ENCODE measurements at places on chromosomes 6 and 20.
A peak's percentile ranks its signal among the peaks of the same experiment; 100 is the strongest.

DNA sequence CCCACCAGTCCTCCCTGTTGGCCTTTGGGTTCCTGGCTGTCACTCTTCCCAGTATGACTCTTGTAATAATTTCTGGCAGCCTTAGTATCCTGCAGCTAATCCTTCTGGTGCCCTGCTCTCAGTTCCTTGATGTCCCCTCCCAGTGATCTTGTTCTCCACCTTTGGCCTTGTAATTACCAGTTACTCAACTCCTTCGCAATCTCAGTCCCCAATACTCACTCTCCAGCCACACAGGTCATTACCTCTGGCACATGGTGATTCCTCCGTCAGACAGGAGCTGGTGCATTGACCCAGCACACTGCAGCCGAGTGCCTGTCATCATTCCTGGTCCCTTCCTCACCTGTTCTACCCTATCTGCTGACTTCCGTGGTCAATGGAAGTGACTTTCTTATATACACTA lies 101.4 kb downstream of the FAM120B start:
- no peak for DNase-seq

- DNase-seq: no peak
These were observed 36.2 kb upstream of the DSP start for GRCh38 chr6:7505189-7505699.

DNA sequence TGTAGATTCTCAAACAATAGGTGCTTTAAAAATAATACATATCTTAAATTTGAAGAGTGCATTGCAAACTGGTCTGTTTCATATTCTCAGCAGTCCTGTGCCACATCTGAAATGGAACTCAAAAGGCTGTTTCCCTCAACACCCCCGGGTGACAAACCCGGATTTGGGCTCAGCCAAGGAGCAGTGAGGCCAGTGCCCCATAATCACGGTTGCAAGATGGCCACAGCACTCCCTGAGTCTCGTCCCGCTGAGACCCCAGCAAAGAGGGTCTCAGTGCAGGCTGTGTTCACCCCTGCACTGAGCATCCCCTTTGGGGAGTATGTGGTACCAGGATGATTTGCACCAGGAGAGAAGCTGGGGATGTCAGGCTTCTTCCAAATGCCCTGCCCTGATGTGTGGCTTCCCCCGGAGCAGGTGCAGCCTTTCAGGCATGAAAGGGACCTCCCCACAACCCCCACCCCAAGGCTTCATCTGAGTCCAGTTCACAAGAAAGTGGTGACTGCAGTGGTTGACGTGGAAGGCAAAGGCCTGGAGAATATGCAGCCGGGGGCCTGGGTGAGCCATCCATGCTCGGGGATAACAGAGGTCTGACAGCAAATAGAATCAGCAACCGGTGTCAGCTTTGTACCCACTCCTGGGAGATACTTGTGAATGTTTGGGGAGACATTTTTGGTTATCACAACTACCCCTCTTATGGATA lies 202.9 kb downstream of the SYNDIG1 start:
- DNase-seq: no peak

- no peak for DNase-seq
These were observed 16.8 kb downstream of the FKBP1A start for GRCh38 chr20:1376007-1376406.

DNA sequence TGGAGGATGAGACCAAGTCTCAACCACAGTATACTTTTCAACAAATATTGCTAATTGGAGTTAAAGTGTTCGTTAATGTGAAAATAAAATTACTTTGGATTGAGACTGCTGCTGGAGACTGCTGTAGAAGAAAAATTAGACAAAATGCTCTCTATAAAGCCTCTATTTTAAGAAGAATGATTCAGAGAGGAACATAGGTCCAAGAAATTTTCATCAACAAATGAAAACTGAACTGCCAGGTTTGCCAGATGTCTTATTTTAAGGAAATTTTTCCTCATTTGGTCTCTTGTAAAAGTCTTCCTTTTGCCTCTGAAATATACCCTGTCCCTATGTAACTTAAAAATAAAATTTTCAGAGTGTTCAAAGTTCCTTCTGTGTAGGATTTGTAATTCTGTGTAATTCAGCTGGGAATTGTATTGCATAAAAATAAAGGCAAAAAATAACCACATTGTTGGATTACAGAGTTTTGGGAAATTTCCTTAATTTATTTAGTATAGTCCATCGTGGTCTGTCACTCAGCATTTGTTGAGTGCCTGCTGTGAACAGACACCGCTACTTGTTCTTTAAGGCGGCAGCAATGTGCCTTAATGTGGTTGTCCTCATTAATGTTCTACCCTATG lies 27.4 kb downstream of the ANKS1A start:
- DNase-seq: no peak

GRCh38 chr6:159249128-159249527 lies 79.9 kb downstream of the FNDC1 start:
- DNase-seq: no peak

- no peak for DNase-seq
These were observed 13.1 kb upstream of the RNASET2 start for GRCh38 chr6:166969390-166970002.

- no peak for DNase-seq
These were observed 89.4 kb upstream of the SIRPA start for GRCh38 chr20:1805816-1806215.

DNA sequence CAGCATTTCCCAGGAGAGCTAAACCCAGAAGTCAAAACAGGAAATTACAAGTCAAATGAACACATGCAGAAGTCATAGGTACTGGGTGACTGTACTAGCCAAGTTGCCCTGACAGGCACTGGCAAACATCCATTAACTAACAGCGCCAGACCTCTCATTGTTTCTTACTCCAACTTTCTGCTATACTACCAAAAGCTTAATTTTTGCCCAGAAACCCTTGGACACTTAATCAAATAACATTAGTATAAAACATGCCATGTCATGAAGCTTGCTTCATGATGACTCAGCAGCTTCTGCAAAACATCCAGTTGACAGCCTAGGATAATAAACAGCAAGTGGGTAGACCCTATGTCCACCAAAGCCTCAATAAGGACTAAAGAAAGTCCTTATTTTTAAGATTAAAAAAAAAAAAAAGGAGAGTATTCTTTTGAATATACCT lies 3.5 kb downstream of the NUP153 start:
- peak; percentile 53 for DNase-seq
